A549 treated with DMSO at 1 μM for 4 hours (cell line): ENCODE measurements at places on chromosomes 2 and 18. TPM values are rescaled to one million over a fixed set of nuclear protein-coding genes. Genes with fewer than 3 reads are reported as not detected.

Gene SERTAD2
- total RNA-seq = 13.4 to 21.0 TPM (median 17.0 TPM) in 5 replicates

Gene MC4R
- total RNA-seq = 0.08 TPM in 1 of 5 replicates, not detected in the others

Gene PLEKHM3
- total RNA-seq = 2.9 to 5.1 TPM (median 4.1 TPM) in 5 replicates

Gene MYO7B
- 0.11 to 0.17 TPM (median 0.14 TPM) in 5 replicates for total RNA-seq

Gene TEX261
- 82.7 to 91.3 TPM (median 87.3 TPM) in 5 replicates for total RNA-seq

Gene REG1B
- not detected in 5 replicates for total RNA-seq

Gene ARID5A
- total RNA-seq = 8.4 to 11.8 TPM (median 10.0 TPM) in 5 replicates

Gene IL1A
- total RNA-seq = 0.05 to 0.47 TPM (median 0.11 TPM) in 5 replicates

Gene ADD2
- total RNA-seq = 23.1 to 29.2 TPM (median 25.3 TPM) in 5 replicates

Gene BOLL
- not detected in 5 replicates for total RNA-seq

Gene PLCD4
- 0.26 to 0.69 TPM (median 0.31 TPM) in 5 replicates for total RNA-seq

Gene TANC1
- 8.7 to 10.9 TPM (median 10.3 TPM) in 5 replicates for total RNA-seq

Gene TMEM37
- total RNA-seq = 1.6 to 2.0 TPM (median 1.9 TPM) in 5 replicates

Gene FBXO48
- 0.49 to 0.81 TPM (median 0.71 TPM) in 5 replicates for total RNA-seq

Gene SALL3
- total RNA-seq = not detected in 5 replicates

Gene FASTKD2
- total RNA-seq = 34.6 to 39.9 TPM (median 36.2 TPM) in 5 replicates

Gene IKZF2
- total RNA-seq = 0.12 to 0.36 TPM (median 0.18 TPM) in 5 replicates

Gene KHK
- 7.3 to 10.5 TPM (median 8.9 TPM) in 5 replicates for total RNA-seq

Gene ANKRD62
- not detected in 5 replicates for total RNA-seq

Gene YWHAQ
- 648 to 722 TPM (median 713 TPM) in 5 replicates for total RNA-seq

Gene TTC39C
- 10.6 to 12.8 TPM (median 11.5 TPM) in 5 replicates for total RNA-seq

Gene BOK
- 22.6 to 33.2 TPM (median 30.6 TPM) in 5 replicates for total RNA-seq

Gene PAX3
- not detected in 5 replicates for total RNA-seq

Gene NTSR2
- total RNA-seq = not detected in 5 replicates

Gene BMP10
- total RNA-seq = not detected in 5 replicates

Gene NOL4
- not detected in 5 replicates for total RNA-seq

Gene TIGD1
- 4.7 to 5.9 TPM (median 5.4 TPM) in 5 replicates for total RNA-seq

Gene BCL2
- total RNA-seq = 0.48 to 0.84 TPM (median 0.71 TPM) in 5 replicates

Gene ITGB6
- 0.56 to 1.8 TPM (median 1.0 TPM) in 5 replicates for total RNA-seq

Gene MDH1B
- 1.6 to 2.2 TPM (median 1.8 TPM) in 5 replicates for total RNA-seq

Gene EMILIN2
- 8.7 to 13.8 TPM (median 12.0 TPM) in 5 replicates for total RNA-seq

Gene NT5DC4
- not detected in 5 replicates for total RNA-seq

Gene PCARE
- not detected in 5 replicates for total RNA-seq

Gene GPR155
- total RNA-seq = 0.28 to 0.69 TPM (median 0.39 TPM) in 5 replicates

Gene CD8B2
- not detected in 5 replicates for total RNA-seq

Gene VIL1
- 0.16 to 0.33 TPM (median 0.18 TPM) in 5 replicates for total RNA-seq

Gene METTL8
- total RNA-seq = 23.9 to 35.3 TPM (median 30.8 TPM) in 5 replicates

Gene FAM228A
- total RNA-seq = not detected in 5 replicates

Gene SCG2
- 0.94 to 1.5 TPM (median 1.2 TPM) in 5 replicates for total RNA-seq

Gene SIX2
- 0.16 to 0.39 TPM (median 0.21 TPM) in 5 replicates for total RNA-seq

Gene UPP2
- total RNA-seq = not detected in 5 replicates

Gene TUBA3E
- not detected in 5 replicates for total RNA-seq

Gene SOWAHC
- total RNA-seq = 18.9 to 23.7 TPM (median 21.1 TPM) in 5 replicates

Gene ACKR3
- 28.5 to 36.5 TPM (median 35.4 TPM) in 5 replicates for total RNA-seq

Gene CTLA4
- not detected in 5 replicates for total RNA-seq
